OCI-LY7 (cell line): ENCODE measurements at places on chromosomes 2 and 18.

DNA sequence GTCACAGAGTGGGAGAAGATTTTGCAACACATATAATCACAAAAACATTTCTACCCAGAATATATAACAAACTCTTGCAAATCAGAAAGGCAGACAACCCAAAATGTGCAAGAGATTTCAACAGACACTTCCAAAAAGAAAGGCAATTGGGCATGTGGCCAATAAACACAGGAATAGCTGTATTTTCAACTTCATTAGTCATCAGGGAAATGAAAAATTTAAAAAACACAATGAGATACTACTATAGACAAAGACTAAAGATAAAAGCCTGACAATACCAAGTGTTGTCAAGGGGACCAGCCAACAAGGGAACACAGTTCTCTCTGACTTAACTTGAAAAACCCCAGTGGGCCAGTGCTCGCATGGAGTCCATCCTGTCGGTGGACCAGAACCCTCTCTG lies 40.5 kb downstream of the MTHFD2 start:
- no peak for DNase-seq

- no peak for DNase-seq
These were observed 31.4 kb downstream of the GAREM1 start for GRCh38 chr18:32439241-32439640.

- DNase-seq, result no peak
These were observed 33.0 kb upstream of the PPP1R1C start for GRCh38 chr2:181952404-181953226.

- DNase-seq, result no peak
These were observed 134.4 kb downstream of the ACTR3 start for GRCh38 chr2:114024326-114024725.

DNA sequence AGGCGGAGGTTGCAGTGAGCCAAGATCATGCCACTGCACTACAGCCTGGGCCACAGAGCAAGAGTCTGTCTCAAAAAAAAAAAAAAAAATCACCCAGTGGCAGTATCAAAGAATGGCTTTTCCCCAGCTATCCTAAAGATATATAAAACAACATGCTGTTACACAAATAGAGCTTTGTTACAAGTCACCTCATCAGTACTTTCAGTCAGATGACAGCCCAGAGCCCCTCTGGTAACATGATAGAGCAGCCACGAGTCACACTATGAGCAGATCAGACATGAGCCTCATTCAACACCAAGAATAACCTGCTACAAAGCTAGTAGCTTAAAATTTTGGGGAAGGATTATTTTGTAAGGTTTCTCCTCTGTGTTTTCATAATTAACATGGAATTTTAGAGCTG lies 25.2 kb downstream of the PDE11A start:
- no peak for DNase-seq

DNA sequence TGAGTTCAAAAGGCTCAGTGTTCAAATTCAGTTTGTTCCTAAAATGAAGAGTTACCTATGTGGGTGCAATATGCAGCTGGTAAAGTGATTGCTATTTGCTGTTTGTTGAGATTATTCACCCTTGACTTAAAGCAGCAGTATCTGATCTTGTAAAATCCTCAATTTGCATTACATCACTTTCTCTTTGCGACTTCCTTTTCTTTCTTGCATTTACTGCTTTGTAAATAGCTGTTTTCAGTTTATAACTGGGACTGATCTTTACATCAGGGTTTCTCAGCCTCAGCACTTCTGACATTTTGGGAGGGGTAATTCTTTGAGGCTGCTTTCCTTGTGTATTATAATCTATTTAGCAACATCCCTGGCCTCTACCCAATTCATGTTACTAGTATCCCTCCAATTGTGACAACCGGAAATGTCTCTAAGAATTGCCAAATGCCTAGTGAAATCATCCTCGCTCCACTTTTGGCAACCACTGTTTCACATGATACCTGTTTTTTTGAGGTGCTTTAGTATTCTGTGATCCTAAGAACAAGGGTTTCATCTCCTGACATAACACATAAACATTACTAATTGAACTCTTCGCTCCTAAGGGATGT lies 12.1 kb upstream of the ERCC3 start:
- DNase-seq, result no peak

GRCh38 chr2:109031476-109032228 lies 42.6 kb upstream of the EDAR start:
- peak; percentile 21 for DNase-seq

GRCh38 chr2:212299333-212299732 lies 239.3 kb downstream of the ERBB4 start:
- no peak for DNase-seq

GRCh38 chr2:183049420-183049819 lies 11.2 kb upstream of the NCKAP1 start:
- DNase-seq, result no peak

GRCh38 chr18:10210057-10210633 lies 244.3 kb upstream of the APCDD1 start:
- no peak for DNase-seq

GRCh38 chr2:166491461-166491860 lies 2.6 kb downstream of the SCN7A start:
- no peak for DNase-seq

- DNase-seq, result peak; percentile 63
These were observed 651 bp downstream of the STK17B start for GRCh38 chr2:196170606-196171247.

DNA sequence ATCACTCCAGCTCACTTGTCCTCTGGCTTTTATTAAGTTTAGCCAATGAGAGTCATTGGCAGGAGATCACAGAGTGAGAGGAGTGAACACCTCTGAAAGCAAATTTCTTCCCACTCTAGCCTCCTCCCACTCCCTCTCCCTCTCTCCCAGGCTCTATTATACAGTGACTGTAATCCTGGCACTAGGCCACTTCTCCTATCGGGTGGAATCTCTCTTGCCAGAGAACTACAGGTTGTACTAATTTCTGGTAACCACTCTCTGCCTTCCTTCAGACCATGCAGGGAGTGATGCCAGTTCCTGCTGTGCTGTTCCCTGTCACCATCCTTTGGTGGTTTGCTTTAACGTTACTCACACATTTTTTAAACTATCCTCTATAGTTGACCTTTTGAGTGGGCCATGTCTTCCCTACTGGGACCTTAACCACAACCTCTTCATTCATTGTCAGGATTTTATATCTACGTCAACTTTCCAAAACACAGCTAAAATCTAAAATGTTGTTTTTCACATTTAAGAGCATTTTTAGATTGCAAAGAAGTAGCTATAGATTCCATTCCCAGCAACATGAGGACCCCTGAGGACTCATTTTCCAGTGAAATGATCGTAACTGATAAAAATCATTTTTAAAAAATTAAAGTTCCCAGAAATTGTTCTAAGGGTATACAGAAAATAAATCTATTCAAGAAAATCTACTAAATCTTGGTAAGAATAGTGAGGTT lies 217.1 kb downstream of the MREG start:
- no peak for DNase-seq

DNA sequence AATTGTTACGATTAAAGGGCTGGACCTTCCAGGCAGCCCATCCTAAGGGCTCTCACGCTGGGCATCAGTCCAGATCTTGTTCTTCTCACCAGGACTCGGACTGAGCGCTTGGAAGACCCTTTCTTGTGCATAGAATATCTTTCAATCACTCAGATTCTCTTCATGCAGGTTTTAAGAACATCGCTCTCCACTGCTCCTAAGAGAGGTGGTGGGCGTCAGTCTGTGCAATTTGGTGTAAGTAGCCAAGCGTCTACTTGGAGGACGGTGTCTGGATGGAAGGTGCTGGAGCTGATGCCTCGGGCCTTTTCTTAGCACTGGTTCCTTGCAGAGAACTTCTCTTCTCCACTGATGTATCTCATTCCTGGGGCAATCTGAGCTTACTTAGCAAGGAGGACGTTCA lies 68.7 kb downstream of the ASB1 start:
- no peak for DNase-seq

GRCh38 chr18:62196079-62196478 lies 9.0 kb downstream of the RELCH start:
- DNase-seq, result no peak

GRCh38 chr2:64052463-64053241 lies 33.4 kb upstream of the VPS54 start:
- DNase-seq, result peak; percentile 83

- peak; percentile 54 for DNase-seq
These were observed 133.2 kb upstream of the ID2 start for GRCh38 chr2:8548619-8549150.

GRCh38 chr2:197821550-197822289 lies 17.3 kb downstream of the PLCL1 start:
- DNase-seq, result no peak

DNA sequence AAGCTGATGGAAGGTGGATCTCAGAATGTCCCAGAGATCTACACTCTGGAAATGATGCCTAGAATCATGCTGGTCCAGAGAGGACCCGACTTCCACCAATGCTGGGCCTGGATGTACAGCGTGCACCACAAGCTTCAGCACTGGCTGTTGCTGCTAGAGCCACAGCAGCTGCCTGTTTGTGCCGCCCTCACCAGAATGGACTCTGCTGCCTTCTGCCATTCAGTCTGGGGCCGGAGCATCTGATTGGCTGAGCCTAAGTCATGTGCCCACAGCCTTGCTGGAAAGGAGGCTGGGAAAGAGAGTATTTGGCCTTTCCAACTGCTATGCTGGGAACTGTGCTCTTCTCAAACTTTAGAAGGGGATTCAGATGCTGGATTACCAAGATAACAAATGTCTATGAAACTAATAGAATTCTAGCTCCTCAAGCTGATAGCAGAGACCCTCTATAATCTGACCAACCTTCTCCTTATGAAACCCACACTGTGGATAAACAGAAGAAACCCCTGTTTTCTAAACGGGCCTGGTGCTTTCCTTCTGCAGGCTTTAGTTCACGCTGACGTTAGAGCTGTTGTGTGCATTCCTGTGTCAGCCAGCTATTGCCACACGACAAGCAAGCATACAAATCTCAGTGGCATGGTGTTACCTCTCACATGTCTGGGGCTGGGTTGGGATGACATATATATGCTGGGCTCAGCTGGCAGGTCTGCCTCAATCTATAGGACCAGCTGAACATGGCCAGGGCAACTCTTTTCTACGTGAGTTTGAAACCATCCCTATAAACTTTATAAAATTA lies 4.1 kb upstream of the LOXHD1 start:
- DNase-seq, result no peak

- no peak for DNase-seq
These were observed 86.5 kb upstream of the TTC39C start for GRCh38 chr18:23927821-23928746.

DNA sequence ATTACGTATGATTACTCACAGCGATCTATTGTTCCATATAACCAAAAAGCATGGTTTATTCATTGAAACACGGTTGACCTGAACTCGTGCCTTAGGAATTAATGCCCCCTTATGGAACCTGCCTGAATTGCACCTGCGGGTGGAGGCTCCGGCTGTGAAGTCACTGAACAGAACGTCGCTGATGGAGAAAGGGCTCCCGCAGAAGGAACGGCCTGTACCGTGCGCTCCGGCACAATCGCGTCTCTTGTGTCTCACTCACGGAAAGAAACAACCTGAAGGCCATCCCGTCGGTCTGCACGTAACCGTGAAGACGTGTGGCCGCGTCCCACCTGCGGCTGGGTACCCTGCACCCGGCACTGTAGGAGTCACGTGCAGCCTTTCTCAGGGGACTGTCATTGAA lies 133.1 kb downstream of the NFATC1 start:
- peak; percentile 69 for DNase-seq

GRCh38 chr2:165281387-165281786 lies 42.2 kb downstream of the SCN2A start:
- no peak for DNase-seq

DNA sequence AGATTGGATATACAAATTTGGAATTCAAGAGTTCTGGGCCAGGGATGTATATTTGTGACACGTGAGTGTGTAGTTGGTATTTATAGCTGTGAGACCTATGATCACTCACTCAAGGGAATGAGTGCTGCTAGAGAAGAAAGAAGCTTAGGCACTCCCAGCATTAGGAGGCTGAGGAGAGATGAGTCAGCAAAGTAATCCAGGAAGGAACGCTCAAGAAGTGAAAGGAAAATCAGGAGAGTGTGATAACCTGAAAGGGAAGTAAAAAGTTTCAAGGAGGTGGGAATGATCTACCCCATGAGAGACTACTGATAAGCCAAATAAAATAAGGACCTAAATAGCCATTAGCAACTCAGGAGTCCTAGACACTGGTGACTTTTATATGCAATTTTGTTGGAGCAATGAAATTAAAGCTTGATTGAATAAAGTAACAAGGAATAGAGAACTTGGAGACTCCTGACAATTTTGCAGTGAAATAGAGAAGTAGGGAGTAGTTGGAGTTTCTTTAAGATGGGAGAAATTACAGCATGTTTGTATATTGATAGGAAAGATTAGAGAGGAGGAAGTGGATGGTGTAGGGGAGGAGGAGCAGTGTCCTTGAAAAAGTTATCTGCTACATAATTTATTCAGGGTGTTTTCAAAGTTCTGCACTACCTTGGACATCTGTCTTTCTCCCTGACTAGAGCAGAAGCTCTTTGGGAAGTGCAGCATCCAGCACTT lies 89.9 kb downstream of the UBE2E3 start:
- DNase-seq, result no peak

DNA sequence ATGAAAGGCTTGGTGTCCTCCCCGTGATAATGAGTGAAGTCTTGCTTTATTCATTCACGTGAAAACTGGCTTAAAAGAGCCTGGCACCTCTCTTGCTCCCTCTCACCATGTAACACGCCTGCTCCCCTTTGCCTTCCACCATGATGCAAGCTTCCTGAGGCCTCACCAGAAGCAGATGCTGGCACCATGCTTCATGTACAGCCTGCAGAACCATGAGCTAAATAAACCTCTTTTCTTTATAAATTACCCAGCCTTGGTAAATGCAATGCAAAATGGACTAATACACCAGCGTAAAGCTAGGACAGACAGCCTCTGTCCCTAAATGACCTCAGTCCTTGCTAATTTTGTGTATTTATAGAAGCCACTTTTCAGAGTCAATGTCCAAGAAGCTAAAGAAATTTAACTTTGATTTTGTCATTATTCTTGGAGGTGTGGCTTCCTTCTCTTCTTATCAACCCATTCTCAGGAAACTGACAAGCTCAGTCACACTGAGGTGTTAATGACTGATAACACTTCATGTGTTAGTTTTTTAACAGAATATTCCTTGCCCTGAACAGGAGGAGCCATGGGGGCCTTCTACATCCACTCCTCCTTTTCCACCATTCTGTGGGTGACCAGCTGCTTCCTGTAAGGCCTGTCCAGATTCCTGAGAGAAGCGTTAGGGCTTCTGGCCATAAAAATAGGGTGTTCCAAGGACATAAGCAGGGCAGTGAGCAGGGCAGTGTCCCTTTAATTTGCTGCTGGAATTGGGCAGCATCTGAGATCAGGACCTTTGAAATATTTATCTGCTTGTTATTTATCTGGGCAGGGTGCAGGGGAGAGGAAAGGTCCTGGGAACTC lies 38.0 kb upstream of the EPAS1 start:
- no peak for DNase-seq

DNA sequence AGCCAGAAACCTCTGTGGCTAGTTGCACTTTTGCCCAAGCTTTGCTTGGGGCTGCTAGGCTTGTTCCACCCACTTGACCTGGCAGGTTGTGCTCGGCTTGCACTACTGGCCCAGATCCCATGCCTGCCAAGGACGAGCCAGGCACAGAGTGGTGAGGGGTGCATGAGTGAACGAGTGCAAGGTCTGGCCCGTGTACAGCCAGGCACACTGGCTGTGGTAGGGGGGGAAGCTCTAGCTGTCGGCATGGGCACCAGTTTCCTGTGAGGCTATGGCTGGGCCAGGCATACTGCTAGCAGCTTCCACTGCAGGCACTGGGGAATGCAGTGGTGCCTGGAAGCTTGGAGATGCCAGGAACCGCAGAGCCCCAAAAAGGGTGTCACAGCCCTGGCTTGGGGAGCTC lies 210.4 kb downstream of the AKAIN1 start:
- no peak for DNase-seq

- DNase-seq, result no peak
These were observed 95.1 kb downstream of the EHBP1 start for GRCh38 chr2:62800618-62801017.
